ENCODE measurements at places on chromosomes 5 and 9. TPM values are rescaled to one million over a fixed set of nuclear protein-coding genes. Genes with fewer than 3 reads are reported as not detected.

DNA sequence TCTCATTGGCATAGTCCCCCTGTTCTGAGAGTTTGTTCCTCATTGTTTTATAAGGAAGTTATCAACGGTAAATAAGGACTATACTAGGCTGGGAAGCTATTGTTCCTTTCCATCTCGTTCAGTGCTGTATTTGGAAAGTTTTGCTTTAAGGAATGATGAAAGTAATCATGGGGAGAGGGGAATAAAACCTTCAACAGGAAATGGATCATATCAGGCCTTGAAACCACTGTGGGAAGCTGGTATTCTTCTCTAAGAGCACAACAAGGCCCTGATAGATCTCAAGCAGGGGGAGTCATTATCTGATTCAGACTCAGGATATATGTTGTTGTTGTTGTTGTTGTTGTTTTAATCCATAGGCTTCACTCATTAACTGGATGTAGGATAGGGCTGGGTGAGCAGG lies 474.5 kb downstream of the ENC1 start:
- peak; percentile 24 for DNase-seq

GRCh38 chr9:127931092-127931881 lies 710 bp upstream of the PIP5KL1 start:
- peak; percentile 80 for DNase-seq

DNA sequence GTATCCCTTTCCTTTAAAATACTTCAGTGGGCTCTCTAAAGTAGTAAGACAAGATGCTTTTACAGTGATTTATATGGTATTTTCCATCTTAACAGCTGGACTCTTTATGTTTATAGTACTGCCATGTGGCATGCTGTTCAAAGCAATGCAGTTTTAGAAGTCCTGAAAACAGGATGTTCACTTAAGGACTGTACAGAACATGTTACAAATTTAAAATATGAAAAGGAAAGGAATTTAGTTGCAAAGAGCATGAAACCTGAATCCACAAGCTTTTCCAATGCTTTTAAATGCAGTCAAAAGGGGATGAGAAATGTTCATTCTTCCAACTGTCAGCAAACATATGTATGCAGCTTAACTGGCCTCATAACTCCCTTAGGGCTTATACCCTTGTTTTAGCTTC lies 580.2 kb downstream of the EFNA5 start:
- DNase-seq: no peak

Gene TMEFF1
- 16.3 TPM for total RNA-seq

GRCh38 chr9:27436234-27436633 lies 87.9 kb upstream of the IFNK start:
- no peak for DNase-seq
